ENCODE measurements at places on chromosomes 12 and 14.

DNA sequence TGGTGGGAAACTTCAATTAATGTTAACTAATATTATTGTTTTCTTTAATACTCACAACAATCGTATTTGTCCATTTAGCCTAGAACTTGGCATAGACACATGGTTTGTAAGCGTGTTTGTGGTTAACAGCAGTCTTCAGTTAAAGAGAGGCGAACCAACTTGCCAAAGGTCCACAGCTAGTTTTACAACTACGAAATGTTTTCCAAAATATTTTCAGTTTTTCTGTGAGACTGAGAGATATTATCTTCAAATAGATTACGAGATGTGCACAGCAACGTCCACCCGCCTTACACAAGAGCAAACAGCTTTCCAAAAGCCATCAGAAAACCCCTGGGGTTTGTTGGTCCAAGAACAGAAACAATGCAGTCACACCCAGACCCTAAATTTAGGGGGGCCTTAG is 58.6 kb upstream of the RASSF3 start:
- no peak for DNase-seq

GRCh38 chr12:49763006-49763591 is 21.7 kb downstream of the TMBIM6 start:
- peak; percentile 91 for DNase-seq

DNA sequence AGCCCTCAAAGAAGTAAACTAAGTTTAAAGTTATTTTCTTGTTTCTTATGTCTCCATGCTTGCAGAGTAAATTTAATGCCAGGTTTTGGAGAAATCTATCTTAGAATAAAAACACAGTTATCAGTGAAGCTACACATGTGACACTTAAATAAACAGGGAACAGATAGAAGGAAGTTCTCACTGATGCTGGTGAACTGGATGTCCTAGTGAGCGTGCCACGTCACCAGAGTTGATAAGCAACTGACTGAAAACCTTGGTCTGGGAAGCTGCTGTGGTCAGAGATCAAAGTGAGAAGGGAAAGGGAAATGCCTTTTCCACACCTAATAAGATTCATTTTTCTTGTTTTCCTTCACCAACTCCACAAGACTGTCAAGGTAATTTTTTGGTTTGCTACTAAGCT is 74.8 kb upstream of the PCED1B start:
- DNase-seq: no peak

DNA sequence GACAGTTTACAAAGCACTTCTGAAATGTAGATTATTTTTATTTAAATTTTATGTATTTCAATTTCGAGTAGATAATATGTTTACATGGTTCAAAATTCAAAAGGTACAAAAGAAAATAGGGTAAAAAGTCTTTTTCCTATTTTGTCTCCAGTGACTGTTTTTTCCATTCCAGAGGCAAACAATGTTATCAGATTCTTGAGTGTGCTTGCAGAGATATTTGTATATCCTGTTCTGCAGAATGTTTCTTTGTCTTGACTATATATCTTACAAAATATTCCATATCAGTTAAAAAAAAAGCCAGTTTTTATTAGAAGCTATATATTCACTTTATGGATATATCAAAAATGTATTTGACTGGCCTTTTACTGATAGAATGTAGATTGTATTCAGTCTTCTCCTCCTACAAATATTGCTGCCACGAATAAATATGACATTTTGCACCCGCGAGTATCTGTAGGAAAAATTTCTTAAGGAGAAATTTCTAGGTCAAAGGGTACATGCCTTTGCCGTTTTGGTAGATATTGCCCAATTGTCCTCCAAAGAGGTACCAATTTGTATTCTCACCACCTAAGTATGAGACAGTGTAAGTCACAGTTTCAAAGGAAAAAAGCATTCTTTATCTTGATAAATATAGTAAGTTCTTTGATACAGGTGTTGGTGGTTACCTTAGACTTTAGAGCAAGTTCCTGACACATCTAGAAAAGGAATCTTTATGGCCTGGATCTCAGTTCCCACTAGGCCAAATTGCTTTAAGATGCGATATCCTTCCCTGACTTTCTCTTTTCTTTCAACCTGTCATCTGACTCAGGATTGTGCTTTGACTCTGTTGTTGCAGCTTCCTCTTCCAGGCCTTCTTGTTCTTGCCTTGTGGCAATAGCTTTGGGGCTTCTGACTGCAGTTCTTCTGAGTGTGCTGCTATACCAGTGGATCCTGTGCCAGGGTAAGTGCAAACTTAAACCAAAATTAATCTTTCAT is 2.3 kb downstream of the KLRG1 start:
- peak; percentile 28 for DNase-seq

- peak; percentile 39 for DNase-seq
Measured at GRCh38 chr12:30753233-30753632, 1.5 kb downstream of the CAPRIN2 start.

- no peak for DNase-seq
Measured at GRCh38 chr12:42810006-42810405, 220.5 kb upstream of the PRICKLE1 start.

- no peak for DNase-seq
Measured at GRCh38 chr12:46675736-46676135, 150.1 kb downstream of the SLC38A4 start.

DNA sequence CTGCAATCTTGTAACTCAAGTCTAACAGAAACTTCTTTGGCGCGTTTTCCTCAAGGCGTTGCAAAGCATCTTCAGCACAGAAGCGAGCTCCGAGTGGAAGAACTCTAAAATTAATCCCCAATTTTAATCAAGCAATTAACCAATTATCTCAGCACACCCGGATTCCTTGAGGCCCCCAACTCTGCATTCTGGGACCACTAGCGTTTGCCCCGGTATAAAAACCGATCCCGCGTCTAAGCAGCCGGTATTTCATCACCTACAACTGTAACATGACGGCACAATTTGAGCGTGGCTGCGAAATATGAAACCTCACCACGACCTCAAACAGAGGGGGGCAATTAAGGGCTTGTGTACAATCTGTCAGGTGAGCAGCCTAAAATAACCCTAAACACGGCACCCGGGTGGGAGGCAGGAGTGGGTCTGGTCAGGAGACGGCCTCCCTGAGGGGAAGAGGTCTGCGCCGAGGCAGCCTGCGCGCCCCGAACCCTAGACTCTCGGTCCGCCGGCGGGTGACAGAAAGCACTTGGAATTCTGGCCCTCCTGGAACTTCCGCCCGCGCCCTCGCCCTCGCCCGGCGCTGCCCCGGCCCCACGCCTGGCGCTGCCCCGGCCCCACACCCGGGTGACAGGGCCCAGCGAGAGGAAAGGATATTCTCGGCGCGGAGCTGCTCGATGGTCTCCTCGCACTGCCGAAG is 594 bp downstream of the ZCCHC8 start:
- DNase-seq: peak; percentile 53

DNA sequence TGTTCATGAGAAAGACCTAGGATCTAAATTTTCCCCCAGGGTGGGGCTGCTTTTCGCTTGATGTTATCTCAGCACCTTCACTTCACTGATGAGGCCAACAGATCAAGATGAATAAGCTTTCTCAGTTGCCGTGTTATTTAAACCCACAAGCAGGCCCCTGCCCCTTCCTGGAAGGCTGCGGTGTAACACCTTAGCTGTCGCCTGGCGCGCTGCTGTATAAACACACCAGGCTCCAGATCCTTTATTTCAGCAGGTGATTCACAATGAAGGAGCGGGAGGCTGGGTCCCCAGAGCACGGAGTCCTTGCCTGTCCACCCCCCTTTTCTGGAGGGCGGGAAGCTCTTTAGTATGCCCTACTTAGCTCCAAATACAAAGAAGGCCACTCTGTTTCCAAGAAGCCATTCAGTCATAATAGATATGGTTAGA is 515.4 kb downstream of the FUT8 start:
- peak; percentile 96 for DNase-seq

DNA sequence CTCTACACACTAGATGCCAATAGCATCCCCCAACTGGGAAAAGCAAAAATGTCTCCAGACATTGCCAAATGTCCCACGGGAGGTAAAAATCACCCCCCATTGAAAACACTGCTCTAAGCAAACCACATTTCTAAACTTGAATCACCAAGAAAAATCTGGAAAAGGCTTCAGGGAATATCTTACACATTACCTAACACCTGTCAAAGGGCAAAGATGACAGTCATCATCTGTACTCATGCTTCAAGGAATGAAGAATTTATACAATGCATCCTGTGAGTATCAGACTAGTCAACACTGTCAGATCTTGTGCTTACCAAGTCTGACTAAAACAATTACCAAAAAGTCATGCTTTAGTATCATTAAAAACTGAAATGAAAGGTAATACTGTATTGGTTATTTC is 161.6 kb upstream of the SOX5 start:
- DNase-seq: no peak

GRCh38 chr12:116780942-116781341 is 42.8 kb downstream of the RNFT2 start:
- DNase-seq: no peak

DNA sequence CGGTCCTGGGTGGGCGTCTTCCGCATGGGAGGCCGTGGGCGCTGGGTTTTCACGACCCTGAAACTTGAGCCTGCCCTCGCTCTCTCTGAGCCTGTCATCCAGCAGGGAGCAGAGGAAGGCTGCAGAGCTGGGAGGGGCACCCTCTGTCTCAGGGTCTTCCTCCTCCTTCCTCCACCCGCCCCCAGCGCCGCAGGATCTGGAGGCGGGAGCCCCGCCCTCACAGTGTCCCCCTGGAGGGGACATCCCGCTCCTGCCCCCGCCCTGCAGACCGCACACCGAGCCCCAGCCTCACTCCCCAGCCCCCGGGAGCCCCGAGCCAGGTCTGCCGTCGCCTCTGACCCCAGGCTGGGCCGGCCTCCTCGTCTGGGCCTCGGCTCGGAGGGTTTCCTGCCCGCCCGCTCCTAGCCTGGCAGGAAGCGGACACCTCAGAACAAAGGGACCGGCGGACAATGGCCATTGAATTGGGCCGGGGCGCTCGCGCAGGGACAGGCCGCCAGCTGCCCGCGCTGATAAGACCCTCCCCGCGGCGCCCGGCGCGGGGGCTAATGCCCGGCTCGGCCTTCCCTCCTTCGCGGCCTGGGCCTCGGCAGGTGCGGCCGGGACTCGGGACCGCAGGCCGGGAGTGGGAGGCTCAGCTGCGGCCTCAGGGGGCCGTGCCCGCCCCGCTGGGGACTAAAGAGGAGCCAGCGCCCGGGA is 15.3 kb upstream of the NUDT14 start:
- DNase-seq: no peak

Measured in activated naive CD4-positive, alpha-beta T cell treated with anti-CD3 and anti-CD28 coated beads for 36 hours (primary cell).